ENCODE measurements at places on chromosomes 3 and 15.

GRCh38 chr15:93261845-93262244, 172.8 kb upstream of the RGMA start:
- DNase-seq: no peak

DNA sequence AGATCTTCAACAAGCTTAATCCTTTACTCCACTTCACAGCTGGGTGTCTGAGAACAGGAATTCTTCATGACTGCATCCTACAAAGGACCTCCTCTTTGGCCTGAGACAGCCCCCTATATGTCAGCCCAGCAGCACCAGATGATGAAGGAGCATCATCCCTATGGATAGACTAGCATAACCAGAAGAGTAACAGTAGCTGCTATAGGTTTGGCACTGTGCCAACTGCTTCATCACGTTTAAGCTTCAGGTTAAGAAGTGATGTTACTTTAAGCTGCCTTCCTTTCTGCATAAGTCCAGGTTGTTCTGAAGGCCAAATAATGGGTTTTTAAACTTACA, 50.6 kb downstream of the CMSS1 start:
- no peak for DNase-seq

DNA sequence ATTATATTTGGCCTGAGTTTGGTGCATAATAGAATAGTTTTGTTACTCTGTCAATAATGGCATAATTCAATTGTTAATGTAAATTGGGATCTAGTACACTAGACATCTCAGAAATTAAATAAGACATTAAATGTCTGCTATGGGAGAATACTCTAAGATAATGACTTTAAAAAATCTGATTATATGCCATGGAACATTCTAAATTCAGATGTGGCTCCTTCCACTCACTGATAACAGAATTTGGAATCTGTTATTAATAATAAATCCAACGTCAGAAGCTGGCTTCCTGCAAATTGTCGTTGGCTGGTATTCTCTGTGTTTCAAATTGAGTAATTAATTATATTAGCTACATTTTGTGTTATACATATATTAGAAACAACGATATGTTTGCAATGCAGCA, 258.1 kb downstream of the CNTN6 start:
- DNase-seq: no peak

GRCh38 chr15:64763021-64763420, 12.4 kb downstream of the RBPMS2 start:
- no peak for DNase-seq

DNA sequence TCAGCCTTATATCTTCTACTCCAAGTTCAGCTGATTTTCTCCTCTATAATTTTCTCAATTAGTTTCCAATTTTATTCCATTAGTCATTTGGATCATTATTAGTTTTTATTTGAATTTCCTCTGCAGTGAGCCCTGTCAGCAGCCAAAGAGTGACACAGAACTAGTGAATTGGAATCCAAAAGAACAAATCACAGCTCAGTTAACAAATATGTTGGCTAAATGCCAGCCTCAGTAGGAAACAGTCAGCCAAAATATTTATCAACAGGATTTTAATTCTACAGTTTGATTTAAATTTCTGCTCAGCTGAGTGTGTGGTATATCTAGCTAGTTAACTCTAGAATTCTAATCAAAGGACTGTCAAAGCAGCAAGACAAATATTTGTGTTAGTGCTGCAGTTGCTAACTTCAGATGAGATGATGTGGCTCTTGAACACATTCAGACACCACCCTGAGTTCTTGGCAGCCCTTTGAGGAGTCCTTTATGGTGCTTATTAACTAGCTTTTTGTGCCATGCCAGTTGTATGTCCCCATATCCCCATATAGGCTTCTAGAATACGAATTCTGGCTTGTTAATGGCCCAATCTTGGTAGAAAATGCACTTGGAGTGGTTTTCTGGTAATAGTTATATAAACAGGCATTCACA, 194.5 kb downstream of the CPNE4 start:
- DNase-seq: peak; percentile 1

DNA sequence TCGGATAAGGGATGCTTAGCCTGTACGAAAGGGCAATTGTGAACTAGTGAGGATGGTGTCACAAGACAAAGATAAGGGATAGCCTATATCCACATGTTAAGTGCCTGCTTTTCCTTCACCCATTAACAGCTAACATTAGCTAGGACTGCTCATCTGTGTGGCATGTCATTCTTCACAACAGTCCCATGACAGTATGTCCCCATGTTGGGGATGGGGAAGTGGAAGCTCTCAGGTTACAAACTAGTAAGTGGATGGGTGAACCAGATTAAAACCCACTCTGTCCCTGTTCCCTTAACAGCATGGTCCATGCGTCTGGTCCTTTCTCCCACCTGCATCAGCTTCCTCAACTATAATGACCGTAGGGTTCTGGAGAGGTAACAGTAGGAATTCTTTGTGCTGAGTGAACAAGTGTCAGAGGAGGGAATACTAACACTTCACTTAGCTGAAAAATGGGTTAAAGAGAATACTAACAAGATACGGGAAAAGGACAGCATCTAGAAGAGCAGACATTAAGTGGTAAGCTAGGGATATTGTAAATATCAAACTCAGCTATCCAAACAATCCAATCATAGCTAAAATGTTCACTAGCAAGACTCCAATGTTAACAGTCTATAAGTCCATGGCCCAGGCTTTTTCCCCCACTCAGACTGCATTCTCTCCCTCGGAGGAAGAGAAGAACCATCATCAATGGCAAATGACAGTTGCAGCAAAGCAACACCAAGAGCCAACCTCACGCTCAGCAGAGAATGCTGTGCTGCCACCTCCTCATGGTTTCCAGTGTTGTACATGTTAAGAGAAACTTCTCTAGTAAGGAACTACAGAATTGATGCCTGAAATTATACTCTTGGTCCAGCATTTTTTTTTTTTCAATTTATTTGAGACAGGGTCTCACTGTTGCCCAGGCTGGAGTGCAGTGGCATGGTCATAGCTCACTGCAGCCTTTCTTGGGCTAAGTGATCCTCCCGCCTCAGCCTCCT, 5.0 kb downstream of the RPLP1 start:
- no peak for DNase-seq

- DNase-seq: no peak
Observed at GRCh38 chr3:18122264-18122663, 302.9 kb downstream of the SATB1 start.

GRCh38 chr3:125000661-125001060, 55.1 kb downstream of the HEG1 start:
- DNase-seq: no peak

DNA sequence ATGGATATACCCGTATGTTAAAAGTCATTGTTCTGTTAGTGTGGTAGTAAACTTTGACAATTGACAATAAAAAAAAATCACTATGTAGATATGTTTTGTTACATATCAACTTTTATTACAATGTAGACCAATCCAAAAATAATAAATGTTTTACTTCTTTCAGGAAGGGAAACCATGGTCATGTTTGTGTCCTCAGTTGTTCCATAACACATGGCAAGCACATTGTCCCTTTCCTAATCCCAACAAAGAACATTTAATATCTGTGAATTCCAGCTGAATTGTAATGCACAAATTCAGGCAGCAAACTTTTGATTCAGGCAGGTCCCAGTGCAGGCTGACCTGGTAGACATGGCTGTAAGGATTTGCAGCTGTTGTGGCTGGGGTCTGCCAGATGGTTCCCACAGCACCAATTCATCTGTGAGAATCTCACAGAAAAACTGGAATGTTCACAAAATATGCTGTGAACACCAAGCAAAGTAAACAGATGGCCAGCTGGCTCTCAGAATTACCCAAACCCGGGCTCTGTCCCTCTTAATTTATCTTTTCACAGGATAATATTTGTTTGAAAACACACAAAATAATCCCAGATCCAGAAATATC, 1.9 kb upstream of the SPG21 start:
- DNase-seq: no peak

GRCh38 chr15:36491912-36492311, 87.5 kb upstream of the CDIN1 start:
- DNase-seq: no peak

DNA sequence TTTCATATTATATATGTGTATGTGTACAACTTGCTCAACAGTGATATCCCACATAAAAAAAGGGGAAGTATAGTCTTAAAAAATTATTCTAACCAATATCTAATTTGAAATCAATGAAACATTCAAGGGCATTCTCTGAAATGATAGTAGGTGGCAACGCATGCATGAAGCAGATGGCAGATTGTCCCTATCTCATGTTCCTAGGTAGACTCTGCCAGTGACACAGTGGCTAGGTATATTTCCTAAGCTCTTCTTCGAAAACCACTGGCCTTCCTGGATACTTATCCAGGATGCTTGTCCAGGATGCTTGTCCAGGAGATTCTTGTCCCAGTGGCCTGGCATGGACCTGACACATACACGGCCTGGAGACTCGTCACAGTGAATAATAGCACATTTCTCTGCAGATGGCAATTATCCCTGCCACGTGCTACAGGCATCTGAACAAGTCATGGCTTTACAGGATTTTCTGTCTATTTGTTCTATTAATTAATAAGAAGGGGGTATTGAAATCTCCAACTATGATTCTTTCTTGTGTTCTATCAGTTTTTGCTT, 54.9 kb downstream of the OCA2 start:
- DNase-seq: no peak

DNA sequence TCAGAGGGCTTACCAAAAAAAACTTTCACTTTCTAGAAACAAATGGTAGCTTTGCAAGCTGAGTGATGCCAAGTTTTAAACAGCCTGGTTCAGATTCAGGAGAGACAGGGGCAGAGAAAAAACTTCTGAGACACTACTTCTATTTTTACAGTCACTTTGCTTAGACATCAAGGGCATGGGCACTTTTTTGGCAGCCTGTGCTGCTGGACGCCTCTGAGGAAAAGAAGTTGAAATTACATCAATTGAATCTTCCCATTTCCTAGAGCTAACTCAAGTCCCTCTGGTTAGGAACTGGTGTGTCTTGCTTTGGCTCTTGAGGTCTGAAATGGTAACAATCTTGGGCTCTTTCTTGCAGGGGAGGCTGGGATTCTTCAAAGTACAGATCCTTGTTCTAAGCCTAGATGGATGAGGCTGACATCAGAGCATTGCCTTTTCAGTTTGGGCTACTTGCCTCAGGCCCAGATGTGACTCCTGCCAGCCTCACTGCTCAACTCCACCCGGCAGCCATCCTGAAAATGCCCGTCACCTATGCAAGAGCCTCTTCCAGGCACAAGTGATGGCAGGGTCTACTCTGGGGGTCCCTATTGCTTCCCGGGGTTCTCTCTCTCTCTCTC, 357.5 kb downstream of the FOXP1 start:
- no peak for DNase-seq

DNA sequence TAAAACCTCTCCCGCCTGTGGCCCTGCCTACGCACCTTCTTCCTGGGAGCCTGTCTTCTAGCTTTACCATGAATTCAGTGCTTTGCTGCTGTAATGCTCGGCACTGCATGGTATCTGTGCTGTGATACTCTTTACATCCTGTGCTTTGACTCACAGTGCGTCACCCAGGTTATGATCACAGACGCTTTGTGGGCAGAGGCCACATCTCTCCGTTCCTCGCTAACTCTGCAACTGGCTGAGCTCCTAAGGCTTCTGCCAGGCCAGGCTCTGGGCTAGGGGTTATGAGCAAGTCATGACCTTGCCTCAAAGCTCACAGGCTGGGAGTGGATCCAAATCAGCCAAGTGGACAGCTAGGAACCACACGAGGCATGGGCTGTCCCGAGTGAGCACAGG, 23.2 kb downstream of the SPTBN5 start:
- DNase-seq: peak; percentile 5

DNA sequence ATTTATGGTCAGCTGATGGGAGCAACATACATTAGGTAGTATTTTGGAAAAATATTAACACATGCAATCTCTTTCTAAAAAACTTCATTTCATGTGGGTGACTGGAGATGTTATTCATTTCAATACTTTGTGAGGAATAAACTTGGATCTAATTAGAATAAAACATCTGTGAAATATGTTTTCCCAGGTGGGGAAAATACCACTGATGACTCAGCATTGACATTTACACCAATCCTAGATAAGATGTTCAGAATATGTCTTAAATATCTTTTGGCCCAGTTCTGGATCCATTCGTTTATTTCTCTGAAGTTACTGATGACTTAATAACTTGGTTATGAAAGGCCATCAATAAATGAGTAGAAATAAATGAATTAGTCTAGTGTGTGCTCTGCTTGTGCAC, 247.6 kb downstream of the CHST2 start:
- DNase-seq: no peak

DNA sequence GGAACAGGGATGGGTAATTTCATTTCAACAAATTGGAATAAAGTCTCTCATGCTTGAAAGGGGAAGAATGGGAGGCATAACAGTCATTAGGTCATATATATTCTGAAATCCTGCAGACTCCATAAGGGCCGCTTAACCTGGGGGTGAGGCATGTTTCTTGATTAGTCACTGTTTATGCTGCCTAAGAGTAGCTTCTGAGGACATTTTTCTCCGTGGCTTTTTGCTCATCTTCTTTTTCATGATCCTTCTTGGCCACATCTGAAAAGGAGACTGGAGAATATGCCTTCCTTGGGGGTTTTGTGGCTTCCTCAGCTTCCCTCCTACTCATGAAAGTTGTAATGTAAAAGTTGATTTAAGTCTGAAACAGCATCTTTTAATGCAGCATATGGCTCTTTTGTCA, 20.0 kb upstream of the CFAP20DC start:
- no peak for DNase-seq

GRCh38 chr3:128605091-128606046, 45.2 kb downstream of the RPN1 start:
- DNase-seq: no peak

DNA sequence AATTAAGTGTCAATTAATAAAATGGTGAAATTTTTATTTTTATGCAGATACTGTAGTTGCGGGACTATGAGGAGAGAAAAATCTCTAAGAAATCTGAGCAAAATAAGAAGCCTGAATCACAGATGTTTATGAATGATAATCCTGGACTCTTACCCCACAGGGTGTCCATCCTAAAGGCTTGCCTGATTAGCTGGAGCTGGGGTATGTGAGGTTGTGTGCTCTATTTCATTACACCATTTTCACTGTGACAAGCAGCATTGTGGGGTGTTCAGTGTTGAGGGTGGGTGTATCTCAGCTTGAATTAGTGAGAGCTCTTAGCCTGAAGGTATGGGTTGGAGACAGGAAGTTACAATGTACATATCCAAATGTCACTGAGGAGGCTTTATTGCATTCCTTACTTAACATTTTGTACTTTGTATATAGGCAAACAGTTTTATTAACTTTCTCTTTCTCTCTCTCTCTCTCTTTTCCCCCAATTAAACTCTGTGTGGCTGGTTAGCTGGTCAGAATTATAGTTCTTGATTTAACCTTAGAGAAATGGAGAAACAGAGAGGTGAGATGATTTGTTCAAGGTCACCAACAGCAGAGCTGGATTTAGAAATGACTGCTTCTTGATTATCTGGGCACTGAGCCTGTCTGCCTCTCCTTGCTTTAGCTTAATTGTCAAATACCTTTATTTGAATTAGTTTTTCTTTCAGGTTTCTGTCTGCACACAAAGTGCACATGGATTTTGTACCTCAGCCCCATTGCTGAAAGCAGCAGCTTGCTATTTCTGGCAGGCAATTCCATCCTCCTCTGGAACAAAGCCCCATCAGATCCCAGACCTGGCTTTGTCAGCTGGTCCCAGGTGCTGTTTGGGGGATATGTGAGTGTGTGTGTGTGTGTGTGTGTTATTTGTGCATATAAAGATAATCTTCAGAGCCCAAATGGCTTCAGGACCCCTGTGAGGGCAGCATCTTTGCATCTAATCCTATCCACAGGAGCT, 35.8 kb downstream of the GJD2 start:
- no peak for DNase-seq

- DNase-seq: no peak
Observed at GRCh38 chr15:75357976-75358673, 10.3 kb downstream of the MAN2C1 start.

GRCh38 chr3:132406587-132406986, 10.7 kb upstream of the DNAJC13 start:
- DNase-seq: no peak
